Progenitor cell of endocrine pancreas (in vitro differentiated cells): ENCODE measurements at places on chromosomes 16 and 17. TPM values are rescaled to one million over a fixed set of nuclear protein-coding genes. Genes with fewer than 3 reads are reported as not detected.

The TMEM100 gene
- total RNA-seq, result 1.1 and 1.2 TPM in 2 replicates

DNA sequence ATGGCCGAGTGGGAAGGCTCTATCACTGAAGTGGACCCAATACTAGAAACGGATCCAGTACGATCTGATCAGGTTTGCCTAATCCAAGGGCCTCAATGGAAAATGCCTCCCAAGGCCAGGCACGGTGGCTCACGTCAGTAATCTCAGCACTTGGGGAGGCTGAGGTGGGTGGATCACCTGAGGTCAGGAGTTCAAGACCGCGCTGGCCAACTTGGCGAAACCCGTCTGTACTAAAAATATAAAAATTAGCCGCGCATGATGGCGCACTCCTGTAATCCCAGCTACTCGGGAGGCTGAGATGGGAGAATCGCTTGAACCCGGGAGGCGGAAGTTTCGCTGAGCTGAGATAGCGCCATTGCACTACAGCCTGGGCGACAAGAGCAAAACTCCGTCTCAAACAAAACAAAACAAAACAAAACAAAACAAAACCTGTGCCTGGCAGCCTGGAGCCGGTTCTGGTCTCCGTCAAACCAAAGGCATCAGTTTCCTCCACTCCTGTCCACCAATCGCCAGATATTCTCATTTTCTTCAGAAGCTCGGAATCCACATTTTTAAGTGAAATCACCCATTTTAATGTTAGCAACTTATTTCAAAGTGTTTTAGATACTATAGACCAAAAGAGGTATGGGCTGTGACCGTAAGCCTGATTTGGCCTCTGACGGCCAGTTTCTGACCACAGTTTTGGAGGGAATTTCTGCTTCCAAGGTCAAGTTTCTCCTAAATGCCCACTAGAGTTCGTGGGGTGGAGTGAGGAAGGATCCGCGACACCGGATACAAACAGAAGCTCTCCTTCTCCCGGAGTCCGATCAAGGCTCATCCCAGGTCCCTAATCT is 664 bp downstream of the NQO1 start:
- DNase-seq, result no peak

GRCh38 chr17:75010683-75011400 is 1.6 kb upstream of the MRPL58 start:
- DNase-seq, result no peak

DNA sequence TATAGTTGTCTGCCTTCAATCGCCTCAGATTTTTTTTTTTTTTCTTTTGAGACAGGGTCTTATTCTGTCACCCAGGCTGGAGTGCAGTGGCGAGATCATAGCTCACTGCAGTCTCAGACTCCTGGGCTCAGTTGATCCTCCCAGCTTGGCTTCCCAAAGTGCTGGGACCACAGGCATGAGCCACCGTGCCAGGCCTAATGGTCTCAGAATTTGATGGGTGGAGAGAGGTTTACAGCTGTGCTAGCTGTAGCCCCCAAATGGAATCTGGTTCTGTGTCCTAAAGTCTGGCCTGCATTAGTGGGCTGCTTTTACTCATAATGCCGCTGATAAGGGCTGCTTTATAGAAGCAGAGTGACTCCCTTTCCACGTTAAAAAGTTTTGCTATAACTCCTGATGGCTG is 5.1 kb downstream of the ZNRF1 start:
- no peak for DNase-seq

DNA sequence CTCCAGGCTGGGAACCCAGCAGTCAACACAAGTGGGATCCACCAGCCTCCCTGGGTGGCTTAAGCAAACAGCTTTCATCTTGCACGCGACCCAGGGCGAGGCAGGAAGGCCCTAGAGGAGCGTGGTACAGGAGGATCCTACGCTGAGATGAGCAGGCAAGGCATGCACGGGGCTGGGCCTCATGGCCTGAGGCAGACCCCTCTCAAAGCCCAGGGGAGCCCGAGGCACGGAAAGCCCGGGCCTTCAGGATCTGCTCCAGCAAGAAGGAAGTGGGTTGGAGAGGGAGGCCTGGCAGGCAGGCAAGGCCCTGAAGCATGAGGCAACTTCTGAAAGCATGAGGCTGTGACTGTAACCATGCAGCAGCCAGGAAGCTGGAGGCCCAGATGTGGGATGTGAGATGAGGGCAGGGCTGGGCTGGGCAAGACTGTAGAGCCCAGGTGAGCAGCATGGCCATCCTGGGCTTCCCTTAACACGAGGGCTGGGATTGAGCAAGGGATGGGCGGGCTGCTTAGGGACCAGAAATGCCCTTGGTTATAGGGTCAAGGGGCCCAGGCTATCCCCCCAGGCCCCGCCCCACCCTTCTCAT is 338.7 kb downstream of the C16orf95 start:
- no peak for DNase-seq

GRCh38 chr17:18226284-18226945 is 980 bp downstream of the LLGL1 start:
- no peak for DNase-seq

GRCh38 chr17:75681289-75681688 is 14.2 kb downstream of the SAP30BP start:
- no peak for DNase-seq

- no peak for DNase-seq
Observed at GRCh38 chr17:74547736-74548135, 1.8 kb upstream of the CD300C start.
